ENCODE measurements at places on chromosomes 2 and 18.

GRCh38 chr2:165369131-165369897, 100.2 kb upstream of the CSRNP3 start:
- no peak for DNase-seq

DNA sequence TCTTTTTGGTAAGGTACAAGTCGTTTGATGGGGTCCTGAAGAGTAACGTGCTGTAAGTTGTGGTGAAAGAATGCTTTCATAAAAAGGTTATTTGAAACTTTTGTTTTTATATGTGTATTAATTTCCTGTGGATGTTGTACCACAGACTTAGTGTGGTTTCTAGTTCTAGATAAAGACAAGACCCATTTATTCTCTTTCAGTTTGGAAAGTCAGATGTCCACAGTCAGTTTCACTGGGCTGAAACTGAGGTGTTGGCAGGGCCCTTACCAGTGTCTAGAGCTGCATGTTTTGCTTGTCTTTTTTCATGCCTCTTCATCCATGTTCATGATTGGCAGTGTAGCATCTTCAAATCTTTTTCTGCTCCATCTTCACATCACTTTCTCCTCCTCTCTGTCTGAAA, 22.1 kb upstream of the DOCK10 start:
- no peak for DNase-seq

DNA sequence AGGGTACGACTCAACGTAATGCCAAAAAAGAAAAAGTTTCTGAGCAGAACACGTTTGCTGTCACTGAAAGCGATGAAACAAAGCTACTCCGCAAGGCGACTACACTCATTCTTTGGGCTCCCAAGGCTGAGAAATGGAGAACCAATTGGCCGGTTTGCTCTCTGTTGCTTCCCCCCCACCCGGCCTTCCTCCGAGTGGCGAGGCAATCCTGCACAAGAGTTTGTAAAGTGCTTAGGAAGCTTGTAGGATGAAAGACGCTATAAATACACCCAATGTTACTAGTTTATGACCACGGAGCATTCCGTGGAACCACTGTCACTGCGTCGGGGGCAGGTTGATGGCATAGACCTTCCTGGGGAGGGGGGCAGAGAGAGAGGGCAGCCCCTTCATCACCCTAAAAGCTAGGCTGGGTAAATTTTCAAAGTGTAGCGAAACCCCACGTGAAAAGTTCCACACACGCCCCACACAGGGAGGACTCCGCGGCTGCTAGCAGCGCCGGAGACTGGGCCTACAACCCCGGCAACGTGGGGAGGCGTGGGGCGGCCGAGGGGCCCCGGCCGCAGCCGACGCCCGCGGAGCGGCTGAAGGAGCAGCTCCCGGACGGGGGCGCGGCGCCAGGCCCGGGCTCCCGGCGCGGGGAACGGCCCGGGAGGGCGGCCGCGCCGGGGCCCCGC, 915 bp downstream of the CUL3 start:
- DNase-seq, result no peak

GRCh38 chr2:222442665-222443064, 18.3 kb downstream of the SGPP2 start:
- DNase-seq, result no peak

GRCh38 chr2:122523143-122523542, 767.7 kb downstream of the TSN start:
- no peak for DNase-seq

DNA sequence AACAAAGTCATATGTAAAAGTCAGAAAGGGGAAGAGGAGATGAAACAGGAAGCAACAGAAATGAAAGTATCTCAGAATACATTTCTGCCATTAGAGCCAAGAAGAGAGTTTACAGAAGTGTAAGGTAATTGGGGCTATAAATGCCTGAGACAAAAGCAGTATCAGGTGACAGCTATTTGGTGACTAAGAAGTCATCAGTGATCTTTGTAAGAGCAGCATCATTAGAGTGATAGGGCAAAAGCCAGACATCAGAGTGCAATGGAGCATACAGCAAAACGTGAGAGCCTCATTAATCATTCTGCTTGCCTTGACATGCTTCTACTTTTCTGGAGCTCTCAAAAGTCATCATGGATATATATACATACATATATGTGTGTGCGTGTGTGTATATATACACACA, 804.7 kb upstream of the PIK3C3 start:
- no peak for DNase-seq

DNA sequence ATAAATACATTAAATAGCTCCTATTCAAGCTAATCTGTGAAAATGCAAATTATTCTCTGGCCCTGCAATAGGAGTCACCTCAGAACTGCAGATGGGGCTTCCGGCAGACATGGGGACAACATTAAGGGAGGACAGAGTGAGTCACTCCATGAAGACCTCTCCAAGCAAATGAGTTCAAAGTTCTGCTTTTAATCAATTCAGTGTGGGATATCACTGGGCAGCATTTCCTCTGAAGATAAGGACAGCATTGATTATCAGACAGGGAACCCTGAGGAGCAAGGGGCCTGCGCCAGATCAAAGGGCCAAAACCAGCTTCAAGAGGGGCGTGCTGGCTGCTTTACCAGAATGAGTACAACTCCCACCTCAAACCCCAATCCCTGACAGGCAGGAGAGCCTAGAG, 356.9 kb upstream of the KLHL29 start:
- DNase-seq, result no peak
